Progenitor cell of endocrine pancreas (in vitro differentiated cells): ENCODE measurements at places on chromosomes 7 and 10. TPM values are rescaled to one million over a fixed set of nuclear protein-coding genes. Genes with fewer than 3 reads are reported as not detected.

DNA sequence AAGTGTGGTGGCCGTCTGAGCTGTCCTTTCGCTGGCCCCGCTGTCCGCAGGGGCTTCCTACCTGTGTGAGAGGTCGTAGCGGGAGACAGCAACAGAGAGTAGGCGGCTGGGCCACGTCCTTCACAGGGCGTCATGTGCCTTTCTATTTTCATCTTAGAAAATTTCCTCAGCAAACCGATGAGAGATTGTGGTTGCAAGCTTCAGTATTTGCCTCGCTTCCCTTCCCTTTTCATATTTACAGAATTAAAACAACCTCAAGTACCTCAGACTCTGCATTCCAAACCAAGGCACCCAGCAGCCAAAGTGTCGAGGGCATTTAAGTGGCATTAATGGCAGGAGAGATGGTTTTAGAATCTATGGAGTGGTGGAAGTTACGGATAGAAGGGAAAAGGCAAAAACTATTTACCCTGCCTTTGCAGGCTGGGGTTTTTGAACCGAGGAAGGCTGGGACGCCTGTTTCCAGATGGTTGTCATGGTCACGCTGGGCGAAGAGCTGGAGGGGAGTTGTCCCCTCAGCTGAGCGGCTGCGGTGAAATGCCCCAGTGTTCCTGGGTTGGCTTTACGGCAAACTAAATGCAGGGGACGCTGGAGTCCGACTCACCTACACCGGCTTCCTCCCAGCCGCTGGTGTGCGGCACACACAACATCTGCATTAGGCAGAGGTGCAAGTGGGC lies 41.9 kb downstream of the WIPI2 start:
- peak overlapping the region; percentile 92 for H3K27ac ChIP-seq
- H3K4me3 ChIP-seq, result no peak overlapping the region
- H3K27me3 ChIP-seq, result no peaks in the 10 kb centered on the region
- H3K36me3 ChIP-seq, result peaks cover 32% of the 10 kb centered on the region
- H3K4me1 ChIP-seq, result peaks cover 11% of the 10 kb centered on the region
- DNase-seq, result no peak

GRCh38 chr10:5518143-5518542 lies 6.6 kb upstream of the CALML3 start:
- no peak for DNase-seq
- H3K27me3 ChIP-seq, result peaks cover 23% of the 10 kb centered on the region

- H3K27ac ChIP-seq, result peak overlapping the region; percentile 52
- no peaks in the 10 kb centered on the region for H3K27me3 ChIP-seq
- no peaks in the 10 kb centered on the region for H3K36me3 ChIP-seq
- H3K4me1 ChIP-seq, result peaks cover 13% of the 10 kb centered on the region
Observed at GRCh38 chr10:97685395-97685958, 1.6 kb downstream of the AVPI1 start.

PPP1R17 gene
- total RNA-seq, result 0.96 and 1.2 TPM in 2 replicates

DNA sequence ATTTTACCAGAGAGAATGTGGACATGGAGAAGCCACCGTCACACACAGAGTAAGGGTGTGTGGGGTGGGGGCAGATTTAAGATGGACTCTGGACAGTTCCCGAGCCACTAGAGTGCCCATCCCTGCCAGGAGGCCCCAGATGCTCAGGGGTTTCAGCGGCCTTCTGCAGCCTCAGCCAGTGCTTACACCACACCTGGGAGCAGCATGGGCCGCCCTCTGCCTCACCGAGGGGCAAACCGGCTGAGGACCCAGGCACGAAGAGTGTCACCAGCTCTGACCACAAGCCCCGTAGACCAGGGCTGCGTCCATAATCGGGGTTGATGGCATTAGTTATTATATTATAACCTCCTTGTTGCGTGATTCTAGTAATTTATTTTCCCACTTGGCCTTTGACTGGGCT lies 6.7 kb upstream of the MNX1 start:
- H3K27ac ChIP-seq, result no peak overlapping the region
- H3K36me3 ChIP-seq, result no peaks in the 10 kb centered on the region
- peaks cover 42% of the 10 kb centered on the region for H3K4me1 ChIP-seq
- DNase-seq, result no peak
- H3K27me3 ChIP-seq, result peaks cover 36% of the 10 kb centered on the region

GRCh38 chr10:10096296-10096695 lies 921.4 kb upstream of the CELF2 start:
- H3K4me3 ChIP-seq, result no peak overlapping the region
- H3K27ac ChIP-seq, result no peak overlapping the region
- no peak for DNase-seq
- no peaks in the 10 kb centered on the region for H3K27me3 ChIP-seq
- peaks cover 3% of the 10 kb centered on the region for H3K4me1 ChIP-seq

DNA sequence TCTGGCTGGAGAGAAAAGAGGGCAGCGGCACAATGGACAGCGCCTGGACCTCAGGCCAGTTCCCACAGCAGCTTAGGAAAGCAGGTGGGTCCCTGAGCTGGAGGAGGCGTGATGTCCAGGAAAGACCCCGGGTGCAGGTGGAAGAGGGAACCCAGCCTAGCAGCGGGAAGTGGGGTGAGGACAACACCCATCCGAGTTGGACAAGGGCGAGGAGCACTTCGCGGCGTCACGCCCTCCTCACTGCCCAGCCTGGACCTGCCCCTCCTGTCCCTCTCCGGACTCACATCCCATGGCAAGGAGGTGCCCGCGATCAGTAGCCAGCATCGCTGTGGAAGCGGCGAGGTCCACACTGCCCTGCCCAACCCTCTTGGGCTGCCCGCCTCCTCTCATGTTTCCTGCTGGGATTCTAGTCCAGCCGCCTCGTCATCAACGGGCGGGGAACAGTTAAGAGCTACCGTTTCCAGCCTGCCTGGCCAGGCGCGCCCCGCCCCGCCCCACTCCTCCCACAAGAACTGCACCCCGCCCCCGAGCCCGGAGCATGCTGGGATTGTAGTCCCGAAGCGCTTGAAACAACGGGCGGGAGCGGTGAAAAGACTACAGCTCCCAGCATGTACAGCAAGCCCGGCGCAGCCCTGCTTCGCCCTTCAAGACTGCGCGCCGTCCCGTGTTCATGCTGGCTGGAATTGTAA lies 930.6 kb upstream of the ZNF722 start:
- no peak overlapping the region for H3K27ac ChIP-seq
- no peak for DNase-seq
- H3K4me1 ChIP-seq, result no peaks in the 10 kb centered on the region
- no peak overlapping the region for H3K4me3 ChIP-seq
- no peaks in the 10 kb centered on the region for H3K27me3 ChIP-seq
- H3K36me3 ChIP-seq, result peaks cover 6% of the 10 kb centered on the region

GRCh38 chr10:14332903-14333302 lies 2.2 kb upstream of the FRMD4A start:
- no peak for DNase-seq
- no peaks in the 10 kb centered on the region for H3K36me3 ChIP-seq
- no peaks in the 10 kb centered on the region for H3K4me1 ChIP-seq
- no peak overlapping the region for H3K4me3 ChIP-seq
- no peak overlapping the region for H3K27ac ChIP-seq

- no peak overlapping the region for H3K27ac ChIP-seq
- H3K4me3 ChIP-seq, result no peak overlapping the region
- no peaks in the 10 kb centered on the region for H3K27me3 ChIP-seq
Observed at GRCh38 chr7:78139335-78139734, 340.8 kb downstream of the PHTF2 start.

PLPP4 gene
- not detected in 2 replicates for total RNA-seq

NPSR1 gene
- not detected in 2 replicates for total RNA-seq

GRCh38 chr7:106039486-106040060 lies 72.5 kb downstream of the SYPL1 start:
- peaks cover 1% of the 10 kb centered on the region for H3K36me3 ChIP-seq
- peaks cover 20% of the 10 kb centered on the region for H3K4me1 ChIP-seq
- peaks cover 29% of the 10 kb centered on the region for H3K27me3 ChIP-seq
- no peak for DNase-seq
- H3K27ac ChIP-seq, result no peak overlapping the region
- no peak overlapping the region for H3K4me3 ChIP-seq

ELAPOR2 gene
- 59.4 and 62.8 TPM in 2 replicates for total RNA-seq

GRCh38 chr10:63542835-63543575 lies 21.8 kb downstream of the REEP3 start:
- H3K27me3 ChIP-seq, result no peaks in the 10 kb centered on the region
- H3K27ac ChIP-seq, result no peak overlapping the region
- peaks cover 8% of the 10 kb centered on the region for H3K4me1 ChIP-seq
- H3K4me3 ChIP-seq, result no peak overlapping the region
- DNase-seq, result no peak
- peaks cover 6% of the 10 kb centered on the region for H3K36me3 ChIP-seq

NPC1L1 gene
- total RNA-seq, result 21.0 and 21.2 TPM in 2 replicates

DNA sequence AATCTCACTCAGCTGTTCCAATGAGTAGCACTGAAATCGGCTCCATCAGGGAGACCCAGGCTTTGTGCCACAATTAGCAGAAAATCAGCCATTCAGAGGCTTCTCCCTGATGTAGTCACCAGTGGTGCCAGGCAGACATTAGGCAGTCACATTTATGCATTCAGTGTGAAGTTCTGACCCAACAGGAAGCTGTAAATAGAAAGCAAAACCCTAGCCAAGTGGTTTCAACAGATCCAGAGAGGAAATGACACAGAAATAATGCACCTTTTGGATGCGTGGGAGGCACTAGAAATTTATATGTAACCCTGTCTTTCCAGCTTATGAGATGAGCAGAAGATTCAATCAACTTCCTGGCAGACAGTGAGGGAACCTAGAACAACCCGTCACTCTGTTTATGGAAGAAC lies 186.4 kb downstream of the PDE1C start:
- H3K4me1 ChIP-seq, result no peaks in the 10 kb centered on the region
- peaks cover 3% of the 10 kb centered on the region for H3K27me3 ChIP-seq
- no peak overlapping the region for H3K4me3 ChIP-seq
- H3K27ac ChIP-seq, result no peak overlapping the region
- no peaks in the 10 kb centered on the region for H3K36me3 ChIP-seq
- DNase-seq, result no peak
